ENCODE measurements at places on chromosomes 3 and 15.

DNA sequence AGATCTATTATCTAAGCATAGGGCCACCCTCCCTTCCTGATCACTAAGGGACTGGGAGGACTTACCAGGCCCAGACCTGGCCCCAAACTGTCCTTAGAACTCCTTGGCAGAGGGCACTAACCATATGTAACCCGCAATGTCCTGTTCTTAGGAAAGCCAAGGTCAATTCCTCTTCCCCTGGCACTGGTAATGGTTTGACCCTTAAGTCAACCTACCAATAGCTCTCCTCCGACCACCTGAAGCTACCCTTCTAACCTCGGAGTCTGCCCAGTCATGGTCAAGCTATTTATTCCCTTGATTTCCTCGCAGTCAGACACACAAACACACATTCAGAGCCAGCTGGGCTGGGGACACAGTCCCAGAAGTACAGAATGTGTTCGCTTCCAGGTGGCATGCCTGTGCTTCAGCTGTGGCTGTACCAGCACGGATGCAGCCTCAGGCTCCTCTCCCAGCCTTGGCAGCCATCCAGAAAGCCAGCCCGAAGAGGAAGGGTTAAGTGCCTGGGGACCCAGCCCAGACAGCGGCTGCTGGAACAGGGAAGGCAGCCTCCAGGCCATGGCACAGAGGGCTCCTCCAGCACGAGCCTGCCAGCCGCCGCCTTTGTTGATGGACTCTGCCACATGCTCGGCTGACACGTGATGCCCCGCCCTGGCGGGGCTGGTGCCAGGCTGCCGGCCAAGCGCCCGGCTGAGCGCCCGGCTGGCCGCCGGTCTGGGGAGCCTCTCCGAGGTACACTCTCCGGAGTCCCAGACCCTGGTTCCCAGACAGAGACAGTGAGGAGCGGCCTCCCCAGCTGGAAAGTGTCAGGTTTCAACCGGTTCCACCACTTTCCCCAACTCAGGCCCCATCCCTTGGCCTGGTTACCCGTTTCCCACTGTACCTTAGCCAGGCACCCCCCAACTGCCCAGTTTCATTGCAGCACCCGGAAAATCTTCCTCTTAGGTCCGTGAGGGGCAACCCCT, 5.5 kb downstream of the BMF start:
- peak; percentile 67 for DNase-seq

DNA sequence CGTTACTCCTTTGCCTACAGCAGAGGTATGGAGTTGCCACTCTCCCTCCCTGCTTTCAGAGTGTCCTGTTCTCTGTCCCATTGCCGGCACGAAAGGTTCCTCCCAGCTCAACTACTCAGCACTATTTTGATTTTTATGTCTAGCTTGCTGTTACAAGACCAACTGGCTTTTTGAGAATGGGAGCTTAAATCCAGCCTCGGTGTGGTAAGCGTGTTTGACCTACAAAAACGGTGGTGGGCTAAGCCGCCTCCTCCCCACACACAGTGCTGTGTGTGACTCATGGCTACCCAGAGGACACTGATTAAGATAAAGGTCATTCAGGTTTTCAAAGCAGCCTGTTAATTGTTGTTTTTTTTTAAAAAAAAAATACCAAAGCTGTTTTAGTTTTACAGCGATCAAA, 64.5 kb downstream of the LRTM1 start:
- DNase-seq: no peak

GRCh38 chr15:57785959-57786358, 79.4 kb downstream of the POLR2M start:
- DNase-seq: no peak

- no peak for DNase-seq
Measured at GRCh38 chr15:85556618-85556895, 176.2 kb downstream of the AKAP13 start.

DNA sequence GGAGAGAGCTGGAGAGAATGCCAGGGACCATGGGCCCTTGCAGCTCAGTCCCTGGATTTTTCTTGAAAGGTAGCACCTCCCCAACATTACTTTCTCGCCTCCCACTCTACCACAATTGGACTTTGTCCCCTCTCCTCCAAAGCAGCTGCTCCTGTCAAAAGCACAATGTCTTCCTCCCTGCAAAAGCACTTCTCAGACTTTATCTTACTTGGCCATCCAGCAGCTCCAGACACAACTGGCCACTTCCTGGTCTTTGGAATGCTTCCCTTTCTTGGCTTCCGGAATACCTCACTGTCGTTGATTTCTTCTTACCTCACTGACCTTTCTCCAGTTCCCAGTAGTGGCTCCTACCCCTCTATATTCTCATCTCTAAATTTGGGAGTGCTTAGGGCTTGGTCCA, 134.6 kb upstream of the PROK2 start:
- DNase-seq: no peak

GRCh38 chr3:134076851-134077250, 47.1 kb upstream of the SLCO2A1 start:
- DNase-seq: no peak

- no peak for DNase-seq
Measured at GRCh38 chr15:37616215-37616614, 318.2 kb upstream of the TMCO5A start.

DNA sequence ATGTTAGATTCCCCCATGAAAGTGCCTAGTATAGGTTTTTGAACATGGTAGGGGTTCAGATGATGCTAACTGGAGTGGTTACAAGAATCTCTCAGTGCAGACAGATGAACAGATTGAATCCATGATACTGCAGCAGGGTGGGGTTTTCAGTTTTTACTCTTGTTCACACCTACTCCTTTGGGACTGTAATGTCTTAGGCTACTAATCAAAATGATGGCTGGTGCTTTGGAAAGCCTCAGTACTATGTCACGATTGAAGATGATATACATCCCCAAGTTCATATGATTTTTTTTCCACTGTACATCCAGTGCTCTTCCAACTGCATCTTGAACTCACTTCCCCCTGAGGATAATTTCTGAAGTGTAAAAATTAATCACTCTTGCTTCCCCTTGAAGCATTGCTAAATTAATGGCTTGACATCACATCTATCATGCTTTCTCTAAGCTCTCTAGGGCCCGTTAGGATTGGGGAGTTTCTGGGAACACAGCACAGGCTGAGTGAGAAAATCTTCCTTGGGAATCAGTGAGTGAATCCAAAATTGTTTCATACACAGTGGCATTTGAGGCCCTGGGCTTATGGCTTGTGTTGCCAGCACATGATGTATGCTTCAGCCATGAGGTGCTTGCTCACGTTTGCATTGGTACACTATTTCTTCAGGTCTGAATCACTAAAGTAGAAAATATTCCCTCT, 115.0 kb upstream of the TPRG1 start:
- DNase-seq: no peak

DNA sequence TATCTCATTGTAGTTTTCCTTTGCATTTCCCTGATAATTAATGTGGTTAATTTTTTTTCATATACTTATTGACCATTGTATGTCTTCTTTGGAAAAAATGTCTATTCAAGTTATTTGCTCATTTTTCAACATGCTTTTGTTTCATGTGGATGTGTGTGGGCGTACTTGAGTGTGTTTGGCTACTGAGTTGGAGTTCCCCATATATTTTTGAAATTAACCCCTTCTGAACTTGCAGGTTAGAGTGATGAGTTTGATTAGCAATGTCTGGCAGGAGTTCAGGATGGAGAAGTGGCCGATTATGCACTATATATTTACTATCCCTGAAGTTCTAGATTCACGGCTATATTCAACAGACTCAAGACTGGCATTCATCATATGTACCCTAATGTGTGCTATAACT, 250.4 kb upstream of the TTC14 start:
- no peak for DNase-seq

DNA sequence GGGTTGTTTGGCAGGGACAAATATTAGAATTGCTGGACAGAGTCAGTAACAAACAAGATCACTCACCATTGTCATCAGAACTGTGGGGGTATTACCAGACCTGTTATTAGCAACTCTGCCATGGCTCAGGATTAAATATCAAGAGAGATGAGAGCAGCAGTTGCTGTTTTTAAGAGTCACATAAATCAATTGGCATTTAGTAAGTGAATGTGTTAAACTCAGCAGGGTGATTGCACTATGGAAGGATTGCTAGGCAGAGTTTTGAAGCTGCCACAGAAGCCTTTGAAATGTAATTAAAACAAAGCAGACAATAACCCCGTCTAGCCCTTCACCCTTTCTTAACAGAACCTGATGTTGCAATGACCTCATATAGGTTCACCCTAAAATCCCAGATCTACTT, 238.8 kb downstream of the GAP43 start:
- no peak for DNase-seq

GRCh38 chr3:155757577-155757976, 12.7 kb upstream of the PLCH1 start:
- DNase-seq: no peak

DNA sequence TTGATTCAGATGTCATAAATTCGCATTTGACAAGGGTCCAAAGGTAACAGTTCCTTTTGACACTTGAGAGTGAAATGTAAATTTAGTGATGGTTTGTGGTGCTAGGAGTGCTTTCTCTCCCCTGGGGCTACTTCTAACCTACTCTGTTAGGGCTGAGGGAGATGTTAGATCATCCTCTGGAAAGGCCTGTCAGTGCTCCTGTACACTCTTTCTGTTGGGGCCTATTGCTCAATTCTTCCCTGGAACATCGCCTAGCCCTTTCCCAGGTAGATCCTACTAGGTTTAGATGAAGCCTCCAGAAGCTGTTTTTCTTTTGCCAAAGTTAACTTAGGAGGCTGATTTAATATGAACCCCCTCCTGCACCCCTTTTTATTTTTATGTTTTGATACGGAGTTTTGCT, 1.4 kb downstream of the PCCB start:
- no peak for DNase-seq

DNA sequence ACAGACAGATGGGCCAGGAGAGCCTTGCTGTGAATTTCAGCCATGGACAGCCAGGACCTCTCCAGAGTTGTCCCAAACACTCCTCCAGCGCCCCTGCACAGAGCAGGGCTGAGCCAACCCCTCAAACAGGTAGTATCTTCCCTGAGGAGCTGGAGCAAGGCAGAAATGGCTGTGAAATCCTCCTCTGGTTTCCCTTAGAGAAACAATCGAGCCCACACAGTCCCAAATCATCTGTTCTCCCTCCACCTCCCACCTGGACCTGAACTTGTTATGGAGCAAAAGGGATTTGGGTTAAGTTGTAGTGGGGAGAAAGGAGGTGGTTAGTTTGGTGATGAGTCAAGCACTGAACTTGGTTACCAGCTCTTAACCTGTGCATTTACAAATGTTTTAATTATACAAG, 205.7 kb upstream of the BHLHE40 start:
- no peak for DNase-seq

DNA sequence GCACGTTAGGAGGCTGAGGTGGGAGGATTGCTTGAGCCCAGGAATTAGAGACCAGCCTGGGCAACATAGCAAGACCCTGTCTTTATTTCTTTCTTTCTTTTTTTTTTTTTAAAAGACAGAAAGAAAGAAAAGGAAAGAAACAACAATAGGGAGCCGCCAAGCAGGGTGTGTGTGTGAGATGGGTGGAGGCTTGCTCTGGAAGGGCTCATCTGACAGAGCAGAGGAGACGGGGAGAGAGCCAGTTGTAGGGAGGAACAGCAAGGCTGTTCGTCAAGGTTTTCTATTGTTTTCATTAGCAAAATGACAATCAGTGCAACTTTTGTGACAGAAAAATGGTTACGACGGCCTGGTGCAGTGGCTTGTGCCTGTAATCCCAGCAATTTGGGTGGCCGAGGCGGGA, 69.3 kb downstream of the CDC25A start:
- no peak for DNase-seq

DNA sequence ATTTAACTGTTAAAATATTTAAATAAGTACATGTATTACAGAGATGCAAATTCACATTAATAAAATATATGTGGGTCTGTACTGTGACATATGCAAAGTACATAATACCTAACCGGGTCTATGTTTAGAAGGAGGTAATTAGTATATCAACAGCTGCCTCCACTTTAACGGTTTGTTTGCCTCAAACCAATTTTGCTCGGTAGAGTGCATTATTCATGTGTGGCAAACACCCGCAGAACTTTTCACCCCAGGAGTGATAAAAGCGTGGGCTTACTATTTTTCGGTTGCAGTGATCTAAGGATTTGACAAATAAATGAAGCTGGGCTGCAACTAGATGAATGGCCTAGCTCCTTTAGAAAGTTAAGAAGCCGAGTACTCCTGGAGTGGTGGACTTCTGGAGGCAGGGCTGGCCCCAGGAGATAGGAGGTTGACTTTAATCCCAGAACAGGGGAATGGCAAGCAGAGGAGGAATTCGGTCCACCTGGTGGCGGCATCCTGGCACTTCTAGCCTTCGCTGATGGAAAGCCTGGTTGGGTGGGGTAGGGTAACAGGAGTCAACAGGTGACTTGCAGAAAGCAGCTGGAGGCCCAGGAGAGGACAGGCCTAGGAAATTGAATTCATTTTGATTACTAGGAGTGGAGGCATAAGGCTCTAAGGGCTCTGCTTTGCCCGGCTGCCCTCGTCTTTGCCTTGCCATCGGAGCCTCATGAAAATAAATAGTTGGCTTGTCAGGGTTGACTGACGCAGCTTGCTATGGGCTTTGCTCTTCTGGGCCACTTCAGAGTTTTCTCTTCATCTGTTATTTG, 2.4 kb downstream of the SLCO3A1 start:
- no peak for DNase-seq

GRCh38 chr3:78046566-78046965, 1006.7 kb downstream of the ROBO2 start:
- DNase-seq: no peak

DNA sequence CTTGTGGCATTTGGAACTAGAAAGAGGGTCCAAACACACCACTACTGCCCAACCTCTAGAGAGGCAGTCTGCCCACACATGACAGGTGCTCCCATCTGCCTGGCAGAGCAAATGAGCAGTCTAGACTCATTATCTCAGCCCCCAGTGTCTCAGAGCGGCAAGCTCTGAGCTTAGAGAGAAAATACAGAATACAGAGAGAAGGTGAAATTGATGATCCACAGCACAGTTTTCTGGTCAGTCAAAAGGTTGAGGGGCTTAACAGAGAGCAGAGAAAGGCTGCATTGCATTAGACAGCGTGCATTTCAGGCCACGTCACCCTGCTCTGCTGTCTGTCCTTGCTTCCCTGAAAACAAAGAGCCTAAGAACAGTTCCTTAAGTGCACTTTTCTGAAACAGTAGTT, 135.1 kb downstream of the KCNMB2 start:
- no peak for DNase-seq

GRCh38 chr3:118705487-118706219, 329.0 kb downstream of the IGSF11 start:
- DNase-seq: no peak

- no peak for DNase-seq
Measured at GRCh38 chr3:35537265-35537664, 102.1 kb upstream of the ARPP21 start.

DNA sequence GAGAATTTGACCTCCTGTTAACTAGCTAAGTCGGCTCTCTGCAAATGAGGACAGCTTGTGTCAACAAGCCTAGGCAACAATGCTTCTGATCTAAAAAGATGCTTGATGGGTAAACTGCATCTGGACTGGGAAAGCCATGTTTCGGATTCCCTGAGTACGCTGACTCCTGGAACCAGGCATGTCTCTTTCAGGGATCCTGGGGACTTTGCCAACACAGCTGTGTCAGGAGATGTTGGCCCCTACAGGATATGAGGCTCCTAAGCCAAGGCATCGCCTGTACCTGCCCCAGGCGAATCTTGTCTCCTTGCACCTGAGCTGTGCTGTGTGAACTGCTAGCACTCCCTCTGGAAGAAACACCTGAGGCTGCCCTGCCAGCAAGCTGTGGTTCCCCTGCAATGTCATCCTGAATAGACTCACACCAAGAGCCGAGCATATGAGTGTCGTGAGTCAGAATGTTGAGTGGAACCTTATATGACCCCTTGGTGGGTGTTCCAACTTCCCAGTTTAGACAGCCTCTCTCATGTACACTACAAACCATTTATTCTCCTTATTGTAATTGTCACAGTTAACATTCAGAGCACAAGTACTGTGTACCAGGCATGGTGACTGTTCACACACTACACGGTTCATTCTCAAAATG, 17.0 kb downstream of the EOGT start:
- DNase-seq: no peak

GRCh38 chr15:100531204-100531603, 2.5 kb upstream of the CERS3 start:
- peak; percentile 51 for DNase-seq

Measured in HL-60 (cell line).